Stimulated activated CD8-positive, alpha-beta memory T cell treated with anti-CD3 and anti-CD28 coated beads, Interleukin-7, amount 100 ng/mL, for 48 hours (primary cell): ENCODE measurements at places on chromosomes 5 and 9.

DNA sequence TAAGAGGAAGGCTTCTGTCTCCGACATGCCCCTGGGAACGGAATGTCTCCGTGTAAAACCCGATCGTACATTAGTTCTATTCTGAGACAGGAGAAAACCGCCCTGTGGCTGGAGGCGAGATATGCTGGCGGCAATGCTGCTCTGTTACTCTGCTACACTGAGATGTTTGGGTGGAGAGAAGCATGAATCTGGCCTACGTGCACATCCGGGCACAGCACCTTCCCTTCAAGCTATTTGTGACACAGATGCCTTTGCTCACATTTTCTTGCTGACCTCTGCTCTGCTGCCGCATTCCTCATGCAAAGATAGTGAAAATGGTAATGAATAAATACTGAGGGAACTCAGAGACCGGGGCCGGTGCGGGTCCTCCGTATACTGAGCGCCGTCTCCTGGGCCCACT, 2.2 kb upstream of the DPP7 start:
- DNase-seq = no peak

DNA sequence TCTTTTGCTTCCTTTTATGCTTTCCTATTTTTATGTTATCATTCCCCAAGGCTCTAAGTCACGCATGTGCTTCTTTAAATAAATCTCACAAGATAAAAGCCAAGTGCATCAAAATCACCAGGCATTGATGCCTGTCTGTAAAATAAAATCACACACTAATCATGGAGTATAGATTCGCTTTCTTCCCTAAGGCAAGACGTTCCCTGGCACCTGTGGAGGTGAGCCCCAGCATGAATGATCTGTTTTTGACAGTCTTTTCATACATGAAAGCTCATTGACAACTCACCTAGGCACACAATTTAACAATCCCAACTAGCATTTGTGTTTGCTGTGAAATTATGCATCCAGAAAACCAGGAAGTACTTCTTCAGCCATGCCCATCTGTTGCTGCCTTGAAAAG, 146.9 kb upstream of the DMAC1 start:
- no peak for DNase-seq

- DNase-seq = no peak
These were observed 62.9 kb downstream of the MAMDC2 start for GRCh38 chr9:70106571-70106970.

GRCh38 chr5:25458628-25459027, 813.9 kb upstream of the CDH10 start:
- no peak for DNase-seq

GRCh38 chr9:70573308-70573707, 158.9 kb upstream of the KLF9 start:
- DNase-seq = no peak

GRCh38 chr9:134459573-134459972, 133.3 kb downstream of the RXRA start:
- no peak for DNase-seq

GRCh38 chr9:99158629-99159028, 53.7 kb downstream of the TGFBR1 start:
- no peak for DNase-seq

DNA sequence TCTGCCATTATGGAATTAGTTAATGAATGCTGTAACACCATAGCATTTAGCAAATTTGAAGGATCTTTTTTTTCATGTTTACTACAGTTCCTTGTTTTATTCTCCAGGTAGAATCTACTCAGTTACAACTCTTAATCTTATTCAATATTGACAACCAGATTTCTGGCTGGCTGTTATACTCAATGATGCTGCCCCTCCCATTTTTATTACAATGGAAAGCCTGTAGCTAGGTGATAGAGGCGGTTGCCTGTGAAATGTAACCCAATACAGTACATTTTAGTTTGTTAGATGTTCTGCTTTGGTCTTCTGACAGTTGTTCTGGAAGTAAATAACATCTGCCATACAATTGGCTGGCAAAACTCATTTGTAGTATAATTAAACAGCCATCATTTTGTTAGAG, 294.2 kb downstream of the DMRTA1 start:
- DNase-seq = no peak

DNA sequence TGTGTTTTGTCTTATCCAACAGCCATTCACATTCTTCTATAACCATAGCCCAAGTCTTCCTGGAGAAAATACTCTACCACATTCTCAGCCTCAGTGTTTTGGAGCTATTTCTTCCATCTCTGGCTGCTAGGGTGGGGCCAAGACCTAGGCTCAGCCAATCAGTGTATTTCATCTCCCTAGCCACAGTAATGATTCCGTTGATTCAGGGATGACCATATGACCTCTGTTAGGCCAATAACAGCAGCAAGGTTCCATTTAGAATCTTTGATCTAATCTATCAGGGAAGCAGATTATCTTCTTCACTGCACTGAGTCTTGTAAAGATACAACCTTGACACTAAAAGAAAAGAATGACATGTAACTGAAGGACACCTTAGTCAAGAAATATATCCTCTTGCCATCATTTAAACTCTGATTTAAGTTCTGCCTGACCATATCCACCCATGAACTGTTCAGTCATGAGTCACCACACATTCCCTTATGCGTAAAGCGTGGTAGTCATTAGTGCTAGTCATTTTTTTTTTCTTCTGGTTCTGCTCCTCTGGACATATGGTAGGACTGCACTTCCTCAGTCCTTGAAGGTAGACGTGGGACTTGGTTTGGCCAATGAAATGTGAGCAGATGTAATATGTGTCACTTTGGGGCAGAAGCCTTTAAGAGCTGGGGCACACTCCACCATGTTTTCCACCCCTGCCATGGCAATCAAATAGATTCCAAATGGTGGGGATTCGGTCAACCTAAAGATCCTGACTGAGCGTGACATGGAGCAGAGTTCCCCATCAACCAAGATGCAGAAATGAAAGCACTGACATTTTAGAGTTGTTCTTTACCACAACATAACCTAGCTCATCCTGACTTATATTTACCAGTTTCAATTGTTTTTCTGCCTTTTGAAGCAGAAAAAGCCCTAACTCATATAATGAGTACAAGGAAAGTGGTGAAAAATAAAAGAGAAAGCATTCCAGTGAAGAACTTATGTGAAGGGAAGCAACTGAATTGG, 12.7 kb upstream of the PRELID2 start:
- DNase-seq = no peak

DNA sequence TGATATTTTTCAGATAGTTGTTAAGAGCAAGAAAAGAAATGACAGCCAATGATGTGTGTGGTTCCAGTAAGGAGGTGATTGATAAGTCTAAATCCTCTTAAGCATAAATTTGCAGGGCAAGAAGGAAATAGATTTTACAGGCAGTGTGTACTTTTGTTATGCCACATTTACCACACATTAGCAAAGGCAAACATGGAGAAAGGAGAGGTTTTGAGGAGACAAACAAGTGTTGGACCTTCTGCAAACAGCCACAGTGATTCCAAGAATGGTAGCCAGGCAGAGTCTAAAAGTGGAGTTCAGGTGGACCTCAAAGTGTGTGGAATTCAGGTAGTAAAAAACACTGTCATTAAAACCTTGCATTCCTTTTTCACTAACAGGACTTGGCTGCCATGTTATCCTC, 295.9 kb upstream of the ITGA1 start:
- no peak for DNase-seq

DNA sequence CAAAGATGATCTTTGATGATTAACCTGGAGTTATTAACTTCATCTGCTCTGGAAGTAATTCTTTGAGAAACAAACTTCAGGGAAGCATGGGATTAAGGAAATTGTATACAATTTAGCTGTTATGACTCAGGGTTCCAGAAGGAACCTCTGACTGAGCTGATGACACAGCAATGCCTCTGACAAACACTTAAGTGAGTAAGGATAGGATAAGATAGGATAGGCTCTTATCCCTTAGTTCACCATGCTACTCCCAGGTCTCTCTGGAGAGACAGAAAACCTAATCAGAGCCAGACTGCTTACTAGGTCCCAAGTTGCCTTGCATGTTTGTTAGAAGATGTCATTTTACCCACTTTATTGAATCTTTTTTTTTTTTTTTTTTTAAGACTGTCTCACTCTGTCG, 12.6 kb upstream of the TMEM38B start:
- no peak for DNase-seq

DNA sequence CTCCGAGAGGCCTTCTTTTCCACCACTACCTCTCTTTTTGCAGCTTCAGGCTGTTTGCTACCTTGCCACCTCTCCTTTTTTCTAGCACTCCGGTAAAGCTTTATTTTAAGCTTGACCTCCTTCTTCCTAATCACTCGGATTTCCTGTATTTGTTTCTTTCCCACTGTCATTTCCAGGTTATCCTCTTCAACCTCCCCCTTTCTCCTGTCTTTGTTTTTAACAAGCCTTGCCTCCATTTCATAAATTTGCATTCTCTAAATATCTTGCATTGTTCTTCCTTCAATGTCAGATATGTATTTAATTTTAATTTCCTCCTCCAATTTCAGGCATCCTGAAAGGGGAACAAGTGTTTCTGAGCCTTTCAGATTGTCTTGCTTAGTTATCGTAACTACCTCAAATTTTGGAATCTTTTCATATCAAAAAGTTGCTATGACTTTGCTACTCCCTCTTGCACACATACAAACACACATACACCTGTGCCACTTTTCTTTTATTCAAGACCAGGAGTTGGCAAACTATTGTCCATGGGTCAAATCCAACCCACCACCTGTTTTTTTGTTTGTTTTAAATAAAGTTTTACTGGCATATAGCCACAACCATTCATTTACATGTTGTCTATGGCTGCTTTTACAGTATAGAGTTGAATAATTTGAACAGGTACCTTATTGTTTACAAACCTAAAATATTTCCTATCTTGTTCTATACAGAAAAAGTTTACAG, 22.7 kb downstream of the DPYSL3 start:
- no peak for DNase-seq

DNA sequence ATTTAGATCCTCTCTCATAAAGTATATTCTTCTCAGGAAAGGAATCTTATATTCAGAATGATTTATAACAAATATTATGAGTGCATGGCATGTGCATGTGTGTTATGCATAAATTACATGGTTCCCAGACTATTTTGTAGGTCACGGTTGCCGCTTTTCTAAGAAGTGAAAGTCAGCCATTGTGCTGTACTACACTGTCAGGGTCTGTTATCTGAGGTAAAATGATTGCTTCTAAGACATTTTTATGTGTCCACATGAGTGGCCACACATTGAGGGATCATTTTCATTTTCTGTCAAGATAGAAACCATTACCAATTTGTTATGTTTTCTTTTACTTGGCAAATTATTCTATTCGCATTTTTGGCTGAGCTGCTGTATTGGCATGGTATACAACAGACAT, 210.8 kb downstream of the CWC27 start:
- DNase-seq = no peak

DNA sequence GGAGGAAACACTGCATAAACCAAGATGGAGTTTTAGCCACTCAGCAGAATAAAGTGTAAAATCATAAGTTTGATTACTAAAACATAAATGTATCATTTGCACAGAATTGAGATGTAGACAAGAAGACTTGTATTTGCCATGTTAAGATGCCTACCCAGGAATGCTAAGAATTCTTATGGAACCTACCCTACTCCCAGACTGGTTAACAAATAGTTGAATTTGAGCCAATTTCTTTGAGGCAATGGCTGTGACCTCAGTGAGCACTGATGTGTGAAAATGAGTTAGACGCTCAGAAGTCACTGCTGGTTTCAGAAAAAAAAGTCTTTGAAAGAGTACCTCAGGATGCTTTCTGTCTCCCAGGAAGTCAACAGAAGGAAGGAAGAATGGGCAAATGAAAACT, 95.6 kb downstream of the ESM1 start:
- DNase-seq = no peak

DNA sequence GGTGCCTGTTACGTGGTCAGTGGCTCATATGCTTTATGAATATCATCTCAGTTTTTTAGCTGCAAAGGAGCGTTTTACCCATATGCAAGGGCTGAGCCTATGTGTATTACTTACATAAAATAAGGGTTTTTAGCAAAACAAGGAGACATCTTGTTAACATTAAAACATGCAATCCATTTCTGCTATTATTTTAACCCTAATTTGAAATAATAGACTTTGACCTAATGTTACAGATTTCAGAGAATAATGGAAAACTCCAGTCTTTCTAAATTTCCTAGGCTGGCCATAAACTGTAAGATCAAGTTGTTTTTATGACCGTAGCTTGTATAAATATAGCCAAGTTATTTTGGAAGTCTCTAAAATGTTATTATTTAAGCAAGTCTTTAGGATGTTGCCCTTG, 121.1 kb upstream of the SEMA6A start:
- DNase-seq = no peak

GRCh38 chr9:108876425-108876824, 14.4 kb downstream of the ACTL7A start:
- DNase-seq = no peak

DNA sequence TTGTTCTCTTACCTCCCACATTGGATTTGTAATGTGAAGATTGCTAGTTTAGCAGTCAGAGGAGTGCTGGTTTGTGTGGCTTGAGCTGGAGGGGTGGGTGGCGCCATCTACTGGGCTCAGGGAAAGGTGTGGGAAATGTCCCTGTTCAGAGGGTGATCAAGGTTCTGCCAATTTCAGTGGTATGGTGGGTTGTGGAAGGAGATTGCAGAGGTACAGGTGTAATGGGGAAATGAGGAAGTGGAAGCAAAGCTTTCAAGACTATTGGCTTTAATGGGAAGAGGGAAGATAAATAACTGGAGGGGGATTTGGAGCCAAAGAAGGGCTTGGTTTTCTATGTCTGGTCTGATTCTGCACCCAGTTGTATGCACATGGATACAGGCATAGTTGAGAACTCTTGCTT, 76.4 kb downstream of the OSMR start:
- DNase-seq = peak; percentile 19

GRCh38 chr5:180486636-180487149, 7.5 kb upstream of the CNOT6 start:
- DNase-seq = no peak

- no peak for DNase-seq
These were observed 27.0 kb upstream of the IFNB1 start for GRCh38 chr9:21104787-21105186.

- no peak for DNase-seq
These were observed 40.6 kb upstream of the N4BP3 start for GRCh38 chr5:178072749-178073148.

DNA sequence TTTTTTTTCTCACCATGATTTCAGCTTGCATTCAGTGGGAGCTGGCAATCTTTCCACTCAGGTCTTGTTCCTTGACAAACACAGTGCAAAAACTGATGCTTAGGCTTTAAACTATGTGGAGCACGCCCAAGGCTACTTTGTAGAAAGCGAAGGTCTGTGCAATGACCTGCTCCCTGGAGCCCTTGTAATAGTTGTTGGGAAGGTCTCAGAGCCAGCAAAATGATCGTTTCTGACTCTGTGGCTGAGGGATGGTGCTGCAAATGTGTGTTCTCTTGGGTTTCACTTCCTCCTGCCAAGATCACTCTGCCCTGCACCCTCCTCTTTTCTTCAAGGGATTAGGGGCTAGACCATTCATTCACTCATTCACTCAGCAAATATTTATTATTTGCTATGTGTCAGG, 249.7 kb upstream of the MAP3K1 start:
- no peak for DNase-seq

GRCh38 chr9:101087426-101087825, 58.9 kb downstream of the PLPPR1 start:
- no peak for DNase-seq

- no peak for DNase-seq
These were observed 58.8 kb upstream of the IGFBPL1 start for GRCh38 chr9:38482918-38483592.

GRCh38 chr9:13992138-13993088, 321.5 kb downstream of the NFIB start:
- no peak for DNase-seq
